Endothelial cell (in vitro differentiated cells): ENCODE measurements at places on chromosomes 12 and 14.
A peak's percentile ranks its signal among the peaks of the same experiment; 100 is the strongest.

DNA sequence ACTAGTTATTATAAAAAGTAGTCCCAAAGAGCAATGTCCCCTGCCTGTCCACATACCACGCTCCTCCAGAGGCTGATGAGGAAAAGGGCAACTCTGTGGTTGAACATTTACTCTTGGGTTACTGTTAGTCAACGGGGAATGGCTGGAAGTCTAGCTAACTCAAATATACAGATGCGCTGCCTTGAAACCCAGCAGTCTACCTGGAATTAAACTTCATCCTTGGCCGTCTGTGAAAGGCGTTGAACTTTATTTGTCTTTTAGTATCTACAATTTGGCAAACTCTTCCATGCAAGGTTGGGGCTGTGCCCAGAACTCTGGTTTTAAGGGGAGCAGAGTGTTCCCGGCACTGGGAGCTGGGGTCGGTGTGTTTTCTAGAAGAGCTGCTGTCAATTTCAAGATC is 3.9 kb upstream of the MEG3 start:
- no peak overlapping the region for H3K27ac ChIP-seq
- H3K4me1 ChIP-seq: peaks cover 8% of the 10 kb centered on the region
- H3K4me3 ChIP-seq: no peak overlapping the region
- DNase-seq: no peak
- H3K36me3 ChIP-seq: no peaks in the 10 kb centered on the region

- no peaks in the 10 kb centered on the region for H3K36me3 ChIP-seq
- no peak for DNase-seq
- H3K4me3 ChIP-seq: no peak overlapping the region
- H3K4me1 ChIP-seq: peaks cover 20% of the 10 kb centered on the region
- peaks cover 5% of the 10 kb centered on the region for H3K27me3 ChIP-seq
Measured at GRCh38 chr12:501722-502447, 42.1 kb downstream of the B4GALNT3 start.

- H3K27ac ChIP-seq: no peak overlapping the region
- DNase-seq: no peak
- H3K27me3 ChIP-seq: peaks cover 18% of the 10 kb centered on the region
- no peak overlapping the region for H3K4me3 ChIP-seq
- no peaks in the 10 kb centered on the region for H3K4me1 ChIP-seq
Measured at GRCh38 chr12:132550014-132550802, 60.2 kb downstream of the LRCOL1 start.

- no peak for DNase-seq
- H3K27ac ChIP-seq: no peak overlapping the region
- no peaks in the 10 kb centered on the region for H3K4me1 ChIP-seq
Measured at GRCh38 chr12:107519906-107520859, 165.4 kb upstream of the PWP1 start.

- no peaks in the 10 kb centered on the region for H3K27me3 ChIP-seq
- no peak overlapping the region for H3K4me3 ChIP-seq
- no peaks in the 10 kb centered on the region for H3K36me3 ChIP-seq
- DNase-seq: no peak
- H3K27ac ChIP-seq: peak overlapping the region; percentile 38
- H3K4me1 ChIP-seq: peaks cover 10% of the 10 kb centered on the region
Measured at GRCh38 chr12:41903014-41903708, 241.5 kb downstream of the GXYLT1 start.

DNA sequence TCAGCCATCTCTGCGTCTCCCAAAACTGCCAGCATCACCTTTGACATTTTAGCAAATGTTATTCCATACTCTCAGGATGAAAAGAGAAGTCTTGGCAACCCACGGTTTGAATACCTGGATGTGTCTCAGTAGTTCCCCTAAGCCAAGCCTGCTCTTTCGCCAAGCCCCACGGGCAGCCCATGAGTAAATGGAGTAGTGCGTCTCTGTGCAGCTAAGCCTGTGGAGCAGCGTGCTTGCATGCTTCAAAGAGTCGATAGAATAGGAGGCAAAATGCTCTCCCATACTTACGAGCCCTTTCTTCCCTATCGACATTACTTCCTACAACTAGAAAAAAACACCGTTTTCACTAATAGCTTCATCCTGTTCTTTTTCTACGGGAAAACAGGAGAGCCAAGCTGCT is 634.5 kb upstream of the TMEM132C start:
- H3K36me3 ChIP-seq: no peaks in the 10 kb centered on the region
- no peaks in the 10 kb centered on the region for H3K4me1 ChIP-seq
- DNase-seq: no peak
- peaks cover 3% of the 10 kb centered on the region for H3K27me3 ChIP-seq

DNA sequence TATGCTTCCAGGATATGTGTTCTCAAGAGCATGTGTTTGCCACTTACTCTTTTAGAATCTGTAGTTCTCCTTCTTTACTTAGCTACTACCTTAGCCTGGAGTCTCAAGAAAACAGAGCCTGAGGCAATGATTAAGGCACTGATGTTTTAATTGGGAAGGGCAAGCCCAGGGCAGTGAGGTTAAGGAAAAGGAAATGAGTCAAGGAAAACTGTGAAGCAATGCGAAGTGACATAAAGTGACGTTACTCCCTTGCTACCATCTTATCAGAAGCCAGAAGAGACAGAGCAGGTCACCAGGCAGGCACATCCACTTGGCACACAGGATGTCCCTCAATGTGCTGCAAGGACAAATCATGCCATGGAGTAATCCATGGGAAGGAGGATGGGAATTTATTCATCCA is 11.3 kb upstream of the EML5 start:
- no peak for DNase-seq
- H3K36me3 ChIP-seq: no peaks in the 10 kb centered on the region
- no peak overlapping the region for H3K27ac ChIP-seq
- no peaks in the 10 kb centered on the region for H3K4me1 ChIP-seq
- no peak overlapping the region for H3K4me3 ChIP-seq

DNA sequence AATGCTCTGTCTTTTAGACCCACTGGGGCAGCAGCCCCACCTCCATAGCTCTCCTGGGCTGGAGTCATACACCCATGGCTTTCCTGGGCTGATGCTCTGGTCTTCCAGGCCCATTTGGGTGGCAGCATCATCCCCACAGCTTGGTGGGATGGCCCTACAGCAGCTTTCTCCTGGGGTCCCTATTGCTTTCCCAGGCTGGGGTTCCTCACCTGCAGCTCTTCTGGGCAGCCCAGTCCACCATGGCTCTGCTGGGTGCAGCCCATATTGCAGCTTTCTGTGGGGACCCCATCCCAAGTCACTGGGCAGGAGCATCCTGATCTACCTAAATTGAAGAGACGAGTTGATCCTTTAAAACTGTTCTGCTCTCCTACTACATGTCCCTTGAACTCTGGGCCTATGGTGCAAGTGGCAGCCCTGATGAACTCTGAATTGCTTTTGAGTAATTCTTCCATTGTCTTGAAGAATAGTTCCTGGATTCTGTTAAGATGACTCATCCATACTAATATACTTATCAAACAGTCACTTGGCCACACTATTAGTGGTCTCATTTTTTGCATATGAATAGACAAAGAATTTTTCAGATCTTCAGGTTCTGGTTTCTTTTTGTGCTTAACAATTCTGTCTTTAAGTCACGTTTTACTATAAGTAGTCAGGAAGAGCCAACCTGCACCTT is 390.1 kb downstream of the DPF3 start:
- no peak overlapping the region for H3K4me3 ChIP-seq
- no peak for DNase-seq
- no peak overlapping the region for H3K27ac ChIP-seq
- H3K36me3 ChIP-seq: peaks cover 5% of the 10 kb centered on the region
- H3K4me1 ChIP-seq: no peaks in the 10 kb centered on the region

- no peak overlapping the region for H3K4me3 ChIP-seq
- no peak for DNase-seq
- no peaks in the 10 kb centered on the region for H3K36me3 ChIP-seq
- H3K4me1 ChIP-seq: no peaks in the 10 kb centered on the region
- H3K27me3 ChIP-seq: no peaks in the 10 kb centered on the region
Measured at GRCh38 chr12:17661250-17661649, 428.7 kb downstream of the RERGL start.

GRCh38 chr12:14779834-14780233 is 23.4 kb downstream of the WBP11 start:
- H3K4me3 ChIP-seq: no peak overlapping the region
- H3K36me3 ChIP-seq: no peaks in the 10 kb centered on the region
- H3K27ac ChIP-seq: no peak overlapping the region
- H3K27me3 ChIP-seq: peaks cover 4% of the 10 kb centered on the region
- peaks cover 35% of the 10 kb centered on the region for H3K4me1 ChIP-seq

DNA sequence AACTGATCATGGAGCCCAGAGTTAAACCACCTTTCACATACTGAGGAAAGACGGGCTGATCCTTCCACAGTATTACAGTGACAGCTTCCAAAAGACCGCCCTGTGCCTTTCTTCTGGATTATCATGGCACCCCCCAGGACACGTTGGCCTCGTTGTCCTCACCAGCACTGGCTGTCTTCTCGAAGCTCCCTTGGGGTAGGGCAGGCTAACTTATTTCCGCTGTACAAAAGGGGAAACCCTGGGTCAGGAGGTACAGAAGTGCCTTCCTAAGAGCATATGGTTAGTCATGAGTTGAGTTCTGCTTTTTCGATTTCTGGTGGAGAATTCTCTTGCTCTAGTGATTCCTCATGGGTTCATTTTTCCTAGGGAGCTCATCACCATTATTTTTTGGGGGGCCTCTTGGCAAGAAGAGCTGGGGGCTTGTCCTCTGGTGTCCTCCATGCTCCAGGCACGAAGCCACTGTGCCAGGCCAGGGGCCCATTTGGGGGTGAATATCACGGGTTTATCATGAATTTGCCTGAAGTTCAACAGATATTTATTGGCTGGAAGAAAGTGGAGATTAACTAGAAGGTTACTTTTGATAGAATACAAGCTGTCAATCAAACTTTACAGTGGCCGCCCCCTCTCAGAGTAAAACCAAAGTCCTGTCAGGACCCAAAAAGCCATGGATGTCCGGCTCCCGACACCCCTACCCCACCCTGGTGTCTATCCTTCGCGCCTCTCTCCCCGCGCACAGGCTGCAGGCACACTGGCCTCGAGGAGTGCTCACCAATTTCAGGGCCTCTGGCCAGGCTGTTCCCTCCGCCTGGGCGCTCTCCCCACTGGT is 8.8 kb upstream of the TRAF3 start:
- DNase-seq: no peak
- H3K4me3 ChIP-seq: no peak overlapping the region
- peaks cover 5% of the 10 kb centered on the region for H3K36me3 ChIP-seq
- H3K4me1 ChIP-seq: peaks cover 16% of the 10 kb centered on the region
- no peak overlapping the region for H3K27ac ChIP-seq

DNA sequence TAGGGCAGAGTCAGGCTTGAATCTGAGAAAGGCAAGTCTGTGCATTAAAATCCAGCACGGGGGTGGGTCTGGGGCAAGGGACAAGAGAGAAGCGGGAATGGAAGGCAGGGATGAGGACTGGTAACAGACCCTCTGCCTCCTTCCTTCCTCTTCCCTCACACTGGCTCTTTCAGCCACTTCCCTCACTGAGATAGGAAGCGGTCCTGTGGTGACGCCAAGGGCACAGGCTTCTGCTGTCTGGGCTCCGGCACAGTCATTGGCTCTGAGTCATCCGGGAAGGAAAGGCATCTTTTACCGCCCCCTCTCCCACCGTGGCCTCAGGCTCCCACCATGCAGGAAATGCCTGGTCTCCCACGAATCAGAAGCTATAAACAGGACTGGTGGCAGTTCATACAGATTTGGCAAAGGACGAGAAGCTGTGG is 70.2 kb downstream of the ETV6 start:
- H3K27ac ChIP-seq: peak overlapping the region; percentile 82
- peaks cover 35% of the 10 kb centered on the region for H3K36me3 ChIP-seq
- peaks cover 58% of the 10 kb centered on the region for H3K4me1 ChIP-seq

DNA sequence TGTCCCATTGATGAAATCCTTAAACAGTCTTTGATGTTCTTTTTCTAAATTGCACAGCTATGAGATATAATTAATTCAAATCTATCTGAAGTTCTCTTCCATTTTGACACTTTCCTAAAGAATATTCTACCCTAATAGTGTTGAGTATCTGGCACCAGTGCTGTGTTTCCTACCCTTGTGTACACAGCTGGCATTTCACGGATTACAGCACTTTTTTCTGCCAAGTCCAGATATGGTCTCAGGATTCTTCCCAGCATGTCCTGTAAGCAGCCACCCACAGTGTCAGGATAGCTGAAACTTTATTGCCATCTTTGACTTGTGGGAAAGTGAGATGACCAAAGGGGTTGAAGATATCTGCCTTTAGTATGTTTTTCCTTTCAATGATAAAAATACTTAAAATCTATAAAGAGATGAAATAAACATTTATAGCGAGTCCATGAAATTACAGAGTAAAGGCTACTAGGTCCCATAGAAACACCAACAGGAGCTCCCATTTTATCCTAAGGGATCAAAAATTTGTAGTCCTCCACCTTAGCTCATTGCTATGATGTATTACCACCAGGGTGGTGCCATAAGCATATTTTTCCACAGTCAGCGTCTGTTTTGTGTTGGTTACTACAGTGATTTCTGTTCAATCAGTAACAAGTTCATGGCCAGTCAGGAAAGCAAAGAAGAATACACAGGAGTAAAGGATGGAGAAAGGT is 96.7 kb downstream of the TRHDE start:
- no peaks in the 10 kb centered on the region for H3K36me3 ChIP-seq
- H3K27ac ChIP-seq: no peak overlapping the region
- DNase-seq: no peak

DNA sequence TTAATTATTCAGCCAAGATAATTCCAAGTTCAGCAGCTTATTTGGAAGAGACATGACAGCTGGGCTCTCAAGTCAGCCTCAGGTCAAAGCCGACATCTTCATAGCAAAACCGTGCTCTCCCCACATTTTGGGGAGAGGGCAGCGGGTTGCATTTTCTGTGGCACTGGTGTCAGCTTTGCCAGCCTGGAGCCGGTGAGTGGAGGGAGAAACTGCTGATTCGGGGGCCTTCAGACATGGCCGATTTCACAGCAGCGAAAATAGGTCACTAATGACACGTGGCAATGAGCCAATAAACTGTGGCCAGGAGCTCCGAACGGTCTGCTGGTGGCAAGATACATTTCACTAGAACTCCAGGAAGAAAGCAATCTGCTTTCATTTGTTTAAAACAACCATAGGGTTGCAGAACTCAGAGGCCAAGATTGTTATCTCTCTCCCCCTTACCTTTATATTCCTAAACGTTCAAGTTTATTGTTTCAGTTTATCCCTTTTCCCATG is 173.2 kb downstream of the CAND1 start:
- peaks cover 4% of the 10 kb centered on the region for H3K27me3 ChIP-seq
- DNase-seq: no peak
- no peak overlapping the region for H3K27ac ChIP-seq
- H3K4me1 ChIP-seq: no peaks in the 10 kb centered on the region
- H3K36me3 ChIP-seq: no peaks in the 10 kb centered on the region

DNA sequence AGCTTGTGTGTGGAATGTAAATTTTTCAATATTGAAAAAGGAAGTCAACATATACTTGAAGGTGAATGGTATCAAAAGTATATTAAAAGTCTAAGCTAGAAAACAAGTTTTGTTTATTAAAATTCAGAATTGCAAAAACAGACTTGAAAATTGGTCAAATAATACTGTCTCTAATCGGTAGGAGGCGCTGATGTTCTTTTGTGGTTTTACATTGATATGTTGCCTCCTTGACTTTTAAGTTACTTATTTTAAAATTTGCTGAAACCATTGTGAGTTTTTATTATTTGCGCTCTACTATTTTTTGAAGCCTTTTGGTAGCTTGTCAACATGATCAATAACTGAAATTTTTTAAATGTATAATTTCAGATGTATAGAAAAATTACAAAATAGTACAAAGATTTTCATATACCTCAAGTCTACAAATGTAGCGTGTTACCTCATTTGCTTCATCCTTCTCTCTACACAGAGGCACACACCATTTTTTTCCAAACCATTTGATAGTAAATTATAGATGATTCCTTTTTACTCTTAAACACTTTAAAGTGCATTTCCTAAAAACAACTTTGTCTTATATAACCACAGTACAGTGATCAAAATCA is 6.9 kb downstream of the RTRAF start:
- H3K36me3 ChIP-seq: peaks cover 12% of the 10 kb centered on the region
- no peaks in the 10 kb centered on the region for H3K27me3 ChIP-seq
- no peak overlapping the region for H3K27ac ChIP-seq
